T1000 (cell line): ENCODE measurements at places on chromosomes 6 and 20.

- DNase-seq: no peak
Measured at GRCh38 chr6:17850281-17850680, 137.2 kb downstream of the KIF13A start.

GRCh38 chr20:6735942-6736845 lies 31.3 kb upstream of the BMP2 start:
- no peak for DNase-seq

GRCh38 chr6:136059308-136059707 lies 190.8 kb downstream of the MTFR2 start:
- DNase-seq: no peak

DNA sequence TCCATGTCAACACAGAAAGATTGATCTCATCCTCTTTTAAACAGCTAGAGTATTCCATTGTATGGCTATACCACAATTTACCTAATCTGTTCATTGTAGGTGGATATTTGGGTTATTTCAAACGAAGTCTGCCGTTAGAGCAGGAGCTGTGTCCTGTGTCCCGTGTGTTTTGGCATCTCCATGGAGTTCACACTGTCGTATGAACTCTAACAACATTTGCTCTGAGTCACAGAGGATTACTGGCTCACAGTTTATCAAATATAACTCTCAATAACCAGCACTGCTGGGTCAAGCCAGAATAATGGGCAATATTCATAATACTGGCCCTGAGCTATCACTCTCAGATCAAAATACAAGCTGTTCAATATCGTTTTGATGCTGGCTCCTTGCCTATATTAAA lies 16.4 kb downstream of the TRAM2 start:
- no peak for DNase-seq

- no peak for DNase-seq
Measured at GRCh38 chr6:125375821-125376220, 74.1 kb upstream of the HDDC2 start.

DNA sequence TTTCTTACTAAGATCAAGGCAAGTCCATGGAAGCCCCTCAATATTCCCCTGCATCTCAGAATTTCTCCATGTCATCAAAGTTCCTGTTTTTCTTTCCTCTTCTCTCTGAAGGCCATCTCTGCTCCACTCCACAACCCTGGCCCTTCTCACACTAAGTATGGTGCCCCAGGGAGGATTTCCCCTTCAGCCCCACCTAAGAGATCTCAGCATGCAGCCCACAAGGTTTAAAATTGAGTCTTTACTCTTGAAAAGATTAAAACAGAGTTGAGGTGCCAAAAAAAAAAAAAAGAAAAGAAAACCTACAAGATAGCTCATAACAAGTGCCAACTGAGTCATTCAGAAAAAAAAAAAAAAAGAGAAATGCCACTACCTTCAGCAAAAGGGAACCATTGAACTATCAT lies 36.5 kb upstream of the TNFAIP3 start:
- no peak for DNase-seq

DNA sequence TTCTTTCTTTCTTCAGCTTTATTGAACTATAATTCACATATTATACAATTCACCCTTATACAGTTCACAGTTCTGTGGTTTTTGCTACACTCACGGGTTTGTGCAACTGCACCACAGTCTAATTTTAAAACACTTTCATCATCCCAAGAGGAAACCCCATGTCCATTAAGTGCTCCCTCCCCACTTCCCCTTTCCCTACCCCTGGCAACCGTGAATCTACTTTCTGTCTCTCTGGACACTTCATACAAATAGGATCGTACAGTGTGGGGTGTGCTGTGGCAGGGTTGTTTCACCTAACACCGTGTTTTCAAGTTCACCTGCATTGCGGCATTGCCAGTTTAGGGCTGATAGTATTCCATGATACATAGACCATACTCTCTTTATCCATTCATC lies 118.8 kb downstream of the PHACTR3 start:
- DNase-seq: no peak

DNA sequence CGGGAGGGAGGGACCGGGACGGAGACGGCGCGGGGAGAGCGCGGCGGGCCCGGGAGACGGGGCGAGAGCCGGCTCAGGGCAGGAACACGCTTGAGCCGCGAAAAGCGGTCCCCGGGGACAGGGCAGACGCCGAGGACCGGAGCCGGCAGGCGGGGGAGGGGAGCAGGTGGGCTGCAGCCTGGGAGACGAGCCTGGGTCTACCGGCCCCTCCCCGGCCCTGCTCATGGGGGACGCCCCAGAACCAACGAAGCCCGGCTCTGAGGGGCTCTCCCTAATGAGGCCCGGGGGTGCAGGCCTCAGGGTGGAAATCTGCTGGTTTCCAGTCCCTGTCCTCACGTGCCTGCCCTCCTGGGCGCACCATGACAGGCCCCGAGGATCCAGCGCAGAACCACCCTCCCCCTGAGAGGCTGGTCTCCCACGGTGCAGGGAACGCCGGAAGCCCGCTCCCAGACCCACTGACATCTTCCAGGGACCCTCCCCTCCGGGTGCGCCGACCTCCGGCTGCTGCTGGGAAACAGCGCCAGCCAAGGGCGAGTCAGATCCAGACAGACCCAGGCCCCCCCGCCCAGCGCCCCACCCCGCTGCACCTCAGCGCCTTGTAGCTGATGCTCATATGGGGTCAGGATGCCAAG lies 571 bp upstream of the EEF1A2 start:
- DNase-seq: no peak

DNA sequence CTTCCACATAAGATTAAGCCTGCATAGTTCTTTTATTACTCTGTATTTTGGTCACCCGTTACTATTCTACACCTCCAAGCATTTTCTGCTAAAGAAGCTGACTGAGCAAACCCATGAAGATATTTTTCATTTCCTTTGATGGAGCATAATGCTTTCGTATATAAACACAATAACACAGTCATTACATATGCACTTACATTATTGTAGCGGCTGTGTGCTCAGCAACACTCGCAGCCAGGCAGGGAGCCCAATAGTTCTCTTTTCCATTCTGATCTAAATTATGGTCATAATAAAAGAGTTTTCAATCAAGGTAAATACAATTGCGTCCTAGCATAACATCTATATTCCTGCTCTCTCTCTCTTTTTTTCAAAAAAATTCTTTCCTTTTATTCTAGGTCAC lies 69.6 kb upstream of the TFB1M start:
- no peak for DNase-seq

DNA sequence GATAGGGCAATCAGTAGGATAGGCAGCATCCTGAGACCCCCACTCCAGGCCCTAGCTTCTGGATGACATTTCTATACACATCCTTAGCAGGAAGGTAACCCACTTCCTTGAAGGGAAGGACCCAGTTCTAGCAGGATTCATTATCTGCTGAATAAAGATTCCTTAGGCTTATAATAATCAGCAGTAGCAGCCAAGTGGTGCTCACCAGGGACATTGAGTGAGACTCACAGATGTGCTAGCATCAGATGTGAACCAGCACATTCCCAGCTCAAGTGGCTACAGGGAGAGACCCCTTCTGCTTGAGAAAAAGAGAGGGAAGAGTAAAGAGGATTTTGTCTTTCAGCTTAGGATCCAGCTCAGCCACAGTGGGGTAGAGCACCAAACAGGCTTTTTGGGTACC lies 244.8 kb upstream of the UFL1 start:
- DNase-seq: no peak

DNA sequence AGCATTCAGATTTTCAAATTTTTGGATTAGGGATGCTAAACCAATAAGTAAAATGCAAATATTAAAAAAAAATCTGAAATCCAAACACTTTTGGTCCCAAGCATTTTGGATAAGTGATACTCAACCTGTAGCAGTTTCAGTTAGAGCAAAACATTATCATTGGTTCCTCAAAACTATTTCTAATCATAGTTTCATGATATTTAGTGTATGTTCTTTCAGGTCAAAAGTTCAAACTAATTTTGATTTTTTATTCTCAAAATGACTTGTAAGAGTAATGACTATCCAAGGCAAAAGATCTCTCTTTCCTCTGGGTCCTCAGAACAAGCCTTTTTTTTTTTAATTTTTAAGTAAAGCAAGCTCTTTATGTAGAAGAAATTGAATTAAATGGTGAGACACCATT lies 64.0 kb upstream of the TFB1M start:
- DNase-seq: no peak
